MV-4-11 (cell line): ENCODE measurements at places on chromosomes 6 and 20.

DNA sequence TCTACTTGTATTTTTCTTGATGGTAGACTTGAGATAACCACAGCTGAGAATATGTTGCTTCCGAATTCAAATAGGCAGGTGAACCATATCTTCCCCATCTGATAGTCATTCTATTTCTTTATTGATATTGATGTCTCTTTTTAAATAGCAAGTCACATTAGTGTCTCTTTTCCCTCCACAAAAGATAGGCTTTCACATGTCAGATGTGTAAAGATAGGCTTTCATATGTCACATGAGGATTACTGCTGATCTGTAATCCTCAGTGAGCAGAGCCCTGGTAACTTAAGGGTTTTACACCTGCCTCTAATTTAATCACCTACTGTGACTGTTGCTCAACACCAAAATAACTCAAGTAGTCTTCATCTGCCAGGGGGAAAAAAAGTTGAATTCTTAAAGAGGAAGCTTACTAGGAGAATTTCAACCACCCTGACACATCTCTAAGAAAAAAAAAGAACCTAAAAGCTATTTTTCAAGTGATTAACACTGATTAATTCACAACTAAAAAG, 45.3 kb upstream of the TRDN start:
- no peak for DNase-seq

- DNase-seq = no peak
Measured at GRCh38 chr6:23587582-23587981, 538.4 kb upstream of the NRSN1 start.

DNA sequence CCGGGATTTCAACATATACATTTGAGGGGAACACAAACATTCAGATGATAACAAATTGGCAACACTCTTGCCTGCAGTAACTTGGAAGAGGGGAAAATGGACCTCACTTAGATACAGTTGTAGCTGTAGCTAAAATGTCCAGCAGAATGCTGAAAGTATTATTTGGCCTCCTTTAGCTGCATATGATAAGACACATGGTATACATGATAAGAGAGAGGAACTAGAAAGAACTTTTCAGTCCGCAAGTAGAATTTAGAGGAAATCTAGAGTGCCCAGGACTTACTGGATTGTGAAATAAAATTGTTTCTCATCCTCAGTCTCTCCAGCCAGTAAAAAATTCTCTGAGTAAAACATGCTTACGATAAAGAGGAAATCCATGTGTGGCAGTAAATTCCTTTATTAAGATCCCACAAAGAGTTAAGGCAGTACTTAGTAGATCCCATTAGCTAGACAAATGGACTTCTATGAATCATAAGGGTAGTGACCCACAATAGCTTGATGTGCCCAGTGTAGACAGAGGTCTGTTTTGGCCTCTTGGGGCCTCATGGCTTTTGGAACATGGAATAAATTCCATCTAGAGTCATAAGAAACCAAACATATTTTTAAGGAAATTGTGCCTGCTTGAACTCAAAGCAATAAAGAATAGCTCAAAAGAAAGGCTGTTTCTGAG, 87.9 kb upstream of the RBM24 start:
- DNase-seq = peak; percentile 78

DNA sequence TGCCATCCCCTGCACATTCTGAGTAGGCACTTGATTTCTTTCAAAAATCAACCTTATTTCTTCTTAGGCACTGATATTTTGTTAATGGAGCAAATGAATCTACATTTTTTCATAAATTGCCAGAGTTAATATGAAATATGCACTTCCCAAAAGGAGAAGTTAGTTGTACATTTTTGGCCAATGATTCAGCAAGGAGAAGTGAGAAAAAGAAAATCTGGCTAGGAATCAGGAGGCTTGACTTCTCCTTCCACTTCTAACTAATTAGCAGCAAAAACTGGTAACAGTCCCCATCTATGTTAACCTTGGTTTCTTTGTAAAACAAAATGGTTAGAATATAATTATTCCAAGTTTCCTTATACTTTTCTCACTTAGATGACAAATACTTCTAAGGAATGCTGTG, 7.0 kb upstream of the DSE start:
- DNase-seq = peak; percentile 82

- DNase-seq = peak; percentile 63
Measured at GRCh38 chr6:119559586-119559985, 210.0 kb upstream of the MAN1A1 start.

DNA sequence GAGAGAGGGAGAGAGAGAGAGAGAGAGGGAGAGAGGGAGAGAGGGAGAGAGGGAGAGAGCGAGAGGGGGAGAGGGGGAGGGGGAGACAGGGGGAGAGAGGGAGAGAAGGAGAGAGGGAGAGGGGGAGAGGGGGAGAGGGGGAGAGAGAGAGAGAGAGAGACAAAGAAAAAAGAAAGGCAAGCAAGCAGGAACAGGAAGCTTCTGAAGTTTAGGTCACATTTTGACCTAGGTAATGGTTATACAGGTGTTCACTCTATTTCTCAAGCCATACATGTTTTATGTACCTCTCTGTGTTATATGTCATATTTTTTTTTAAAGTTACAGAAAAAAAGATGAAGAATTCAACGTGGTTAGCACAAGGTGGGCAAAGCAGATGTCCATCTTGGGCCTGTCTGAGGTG, 9.4 kb downstream of the NHSL1 start:
- no peak for DNase-seq

GRCh38 chr6:98292810-98293209, 541.6 kb upstream of the POU3F2 start:
- no peak for DNase-seq

- no peak for DNase-seq
Measured at GRCh38 chr20:48017509-48017908, 232.2 kb upstream of the SULF2 start.

- DNase-seq = no peak
Measured at GRCh38 chr6:37432590-37432915, 468 bp upstream of the CMTR1 start.

- DNase-seq = no peak
Measured at GRCh38 chr6:127794405-127794804, 106.5 kb downstream of the THEMIS start.

GRCh38 chr6:26215585-26216358, 128.5 kb downstream of the HFE start:
- DNase-seq = no peak

- no peak for DNase-seq
Measured at GRCh38 chr6:733431-734219, 40.7 kb upstream of the EXOC2 start.

GRCh38 chr20:760751-761417, 7.4 kb downstream of the SLC52A3 start:
- no peak for DNase-seq

DNA sequence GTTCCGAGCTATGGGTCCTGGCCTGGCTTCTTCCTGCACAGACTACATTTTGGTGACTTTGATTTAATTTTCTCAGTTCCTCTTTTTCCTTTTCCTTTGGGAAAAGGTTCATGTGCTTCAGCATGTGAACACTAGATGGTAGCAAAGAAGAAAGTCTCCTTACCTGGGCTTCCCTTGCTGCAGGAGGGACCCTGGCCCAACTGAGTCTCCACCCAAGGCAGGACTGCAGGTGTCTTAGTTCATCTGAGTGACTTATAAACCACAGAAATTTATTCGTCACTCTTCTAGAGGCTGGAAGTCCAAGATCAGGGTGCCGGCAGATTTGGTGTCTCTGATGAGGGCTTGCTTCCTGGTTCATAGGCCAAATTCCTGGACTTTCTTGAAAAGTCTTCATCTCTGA, 163.2 kb downstream of the SYCP2 start:
- peak; percentile 15 for DNase-seq

- DNase-seq = peak; percentile 99
Measured at GRCh38 chr20:20303742-20304141, 64.2 kb upstream of the INSM1 start.

GRCh38 chr6:139625998-139626975, 251.8 kb upstream of the CITED2 start:
- DNase-seq = peak; percentile 97

DNA sequence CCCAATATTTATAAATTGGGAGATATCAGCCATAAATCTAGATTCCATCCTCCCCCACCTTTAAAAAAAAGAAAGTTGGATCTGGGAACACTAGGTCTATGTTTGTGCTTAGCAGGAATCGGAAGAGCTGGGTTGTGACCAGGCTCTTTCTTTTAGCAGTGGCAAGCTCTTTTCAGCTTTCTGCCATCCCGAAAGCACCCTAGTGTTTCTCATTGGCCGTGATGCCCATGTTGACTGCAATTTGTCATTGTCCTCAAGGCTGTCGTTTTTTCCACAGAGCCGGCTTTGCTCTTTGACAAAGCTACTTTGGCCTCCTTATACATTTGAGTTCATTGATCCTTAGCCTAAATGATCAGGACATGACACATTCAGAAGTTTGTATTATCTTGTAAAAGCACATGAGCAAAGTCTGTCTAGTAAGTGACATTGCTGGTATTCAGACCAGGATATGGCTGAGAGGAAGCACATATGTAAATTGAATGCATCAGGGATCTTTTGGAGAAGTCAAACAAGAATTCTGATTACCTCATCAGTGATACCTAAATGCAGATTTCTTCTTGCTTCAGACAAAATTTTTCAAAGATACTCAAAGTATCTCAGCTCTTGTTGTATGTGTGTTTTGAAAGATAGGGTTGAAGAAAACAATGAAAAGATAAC, 50.1 kb downstream of the CARMIL1 start:
- DNase-seq = no peak

- no peak for DNase-seq
Measured at GRCh38 chr6:127956260-127956888, 55.5 kb upstream of the THEMIS start.

- DNase-seq = peak; percentile 85
Measured at GRCh38 chr6:18400831-18401446, 13.8 kb downstream of the RNF144B start.

DNA sequence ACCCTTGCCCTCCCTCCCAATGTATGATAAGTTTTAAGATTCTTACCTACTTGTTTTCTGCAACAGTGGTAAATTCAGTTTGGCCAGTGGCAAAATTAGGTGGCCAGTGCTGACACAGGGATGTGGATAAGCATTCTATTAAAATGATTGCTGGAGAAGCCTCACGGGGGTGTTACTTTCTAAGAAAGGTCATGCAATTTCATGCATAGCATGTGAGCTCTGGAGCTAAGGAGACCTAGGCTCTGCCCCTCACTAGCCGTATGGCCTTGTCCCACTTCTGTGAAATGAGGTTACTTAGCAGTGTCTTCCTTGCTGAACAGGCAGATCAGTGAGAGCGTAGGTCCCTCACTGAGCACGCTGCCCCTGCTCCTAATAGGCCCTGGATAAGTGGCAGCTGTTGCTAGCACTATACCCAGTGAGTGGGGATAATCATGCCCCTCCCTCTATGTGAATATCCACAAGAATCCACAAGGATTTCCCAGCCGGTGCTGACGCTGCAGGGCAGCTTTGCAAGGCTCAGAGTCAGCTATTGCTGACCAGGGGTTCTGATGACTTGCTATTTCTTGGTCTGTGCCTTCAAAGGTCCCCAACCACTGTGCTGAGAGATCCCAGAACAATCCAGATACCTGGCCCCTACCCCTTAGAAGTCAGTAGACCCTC, 86.5 kb upstream of the MRPS10 start:
- no peak for DNase-seq

DNA sequence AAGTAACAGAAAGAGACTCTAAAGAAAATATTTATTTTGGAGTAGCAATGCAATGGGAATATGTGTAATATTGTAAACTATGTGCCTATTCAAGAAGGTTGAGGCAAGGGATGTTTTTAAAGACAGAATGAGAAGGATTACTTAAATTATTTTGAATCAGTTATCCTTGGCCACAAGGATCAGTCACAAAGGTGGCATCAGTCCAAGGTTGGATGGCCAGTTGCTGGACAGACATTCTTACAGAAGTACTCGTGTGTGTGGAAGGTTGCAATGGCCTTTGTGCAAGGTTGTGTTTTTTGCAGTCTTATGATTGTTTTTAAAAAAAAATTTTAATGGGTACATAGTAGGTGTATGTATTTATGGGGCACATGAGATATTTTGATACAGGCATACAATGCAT, 2.0 kb downstream of the QRSL1 start:
- DNase-seq = no peak

DNA sequence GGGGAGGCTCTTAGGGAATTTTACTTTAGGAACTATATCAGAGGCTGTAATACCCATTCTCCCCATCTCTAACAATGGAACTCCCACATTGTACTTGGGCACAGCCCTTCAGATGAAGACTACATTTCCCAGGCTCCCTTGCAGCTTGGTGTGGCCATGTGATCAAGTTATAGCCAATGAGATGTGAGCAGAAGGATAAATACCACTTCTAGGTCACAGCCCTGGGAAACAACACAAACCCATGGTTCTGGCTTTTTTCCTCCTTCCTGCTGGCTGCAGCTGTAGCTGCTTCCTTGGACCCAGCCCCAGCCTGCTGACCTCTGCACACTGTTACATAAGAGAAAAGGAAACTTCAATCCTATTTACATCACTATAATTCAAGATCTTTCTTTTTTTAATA, 445.9 kb upstream of the JARID2 start:
- DNase-seq = peak; percentile 80

DNA sequence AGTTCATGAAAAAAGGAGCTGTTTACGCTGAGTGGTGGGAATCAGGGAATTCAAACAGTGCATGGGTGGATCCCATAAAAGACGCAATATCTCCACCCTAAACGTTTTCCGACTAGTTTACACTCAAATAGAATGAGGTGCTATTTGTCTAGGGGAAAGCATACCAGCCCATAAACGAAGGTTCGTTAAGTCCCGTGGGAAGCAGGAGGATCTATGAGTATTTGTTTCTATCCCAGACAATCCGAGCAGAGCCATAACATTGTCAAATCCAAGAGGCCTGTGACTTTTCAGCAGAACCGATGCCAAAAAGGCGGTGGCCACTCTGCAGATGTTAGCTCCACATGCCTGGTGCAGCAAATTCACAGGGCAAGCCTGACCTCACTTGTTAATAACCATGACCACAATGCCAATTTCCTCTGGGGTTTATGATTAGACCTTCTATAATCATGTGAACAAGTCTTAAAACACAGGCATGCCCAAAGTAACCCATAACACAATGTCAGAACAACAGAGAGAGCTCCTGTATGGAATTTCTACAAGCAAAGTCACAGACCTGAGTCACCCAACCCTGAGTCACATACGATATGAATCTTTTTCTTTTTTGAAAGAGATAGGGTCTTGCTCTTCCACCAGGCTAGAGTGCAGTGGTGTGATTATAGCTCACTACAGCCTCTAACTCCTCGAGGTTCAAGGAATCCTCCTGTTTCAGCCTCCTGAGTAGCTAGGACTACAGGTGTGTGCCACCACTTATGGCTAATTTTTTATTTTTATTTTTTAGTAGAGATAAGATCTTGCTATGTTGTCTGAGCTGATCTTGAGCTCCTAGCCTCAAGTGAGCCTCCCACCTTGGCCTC, 123.3 kb downstream of the KIF13A start:
- DNase-seq = no peak

DNA sequence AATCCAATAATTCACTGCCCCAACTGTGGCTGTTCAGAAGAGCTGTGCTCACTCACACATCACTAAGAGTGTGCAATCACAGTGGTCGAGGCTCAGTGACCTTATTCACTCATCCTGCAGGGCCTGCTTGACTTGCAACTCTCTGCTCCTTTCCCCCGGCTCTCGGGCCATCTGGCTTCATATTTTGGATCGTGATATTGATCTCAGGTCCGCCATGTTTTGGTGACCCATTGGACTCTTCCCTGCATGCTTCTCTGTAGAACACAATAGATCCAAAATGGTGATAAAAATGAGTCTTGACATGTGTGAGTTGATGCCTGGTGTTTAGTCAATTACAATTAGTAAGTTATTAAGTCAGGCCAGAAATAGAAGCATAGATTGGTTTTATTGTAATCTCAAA, 313.9 kb upstream of the SOX4 start:
- DNase-seq = no peak
